ENCODE measurements at places on chromosomes 3 and 15.

DNA sequence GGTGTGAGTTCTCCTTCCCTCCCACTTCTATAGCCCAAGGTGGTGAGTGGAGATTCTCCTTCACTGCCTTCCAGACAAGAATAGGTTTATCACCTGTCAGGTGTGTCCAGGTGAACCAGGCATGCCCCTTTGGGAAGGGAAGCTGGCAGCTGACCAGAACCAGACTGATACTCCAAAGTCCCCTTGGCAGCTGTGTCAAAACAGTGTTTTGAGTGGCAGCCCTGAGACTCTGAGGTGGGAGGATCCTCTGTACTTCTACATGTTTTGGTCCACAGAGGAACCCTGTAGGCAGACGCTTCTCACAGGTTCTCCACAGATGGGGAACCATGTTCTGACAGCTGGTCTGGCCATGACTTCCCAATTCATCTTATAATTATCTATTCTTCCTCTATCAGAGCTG, 30.1 kb downstream of the ISL2 start:
- no peak for DNase-seq

DNA sequence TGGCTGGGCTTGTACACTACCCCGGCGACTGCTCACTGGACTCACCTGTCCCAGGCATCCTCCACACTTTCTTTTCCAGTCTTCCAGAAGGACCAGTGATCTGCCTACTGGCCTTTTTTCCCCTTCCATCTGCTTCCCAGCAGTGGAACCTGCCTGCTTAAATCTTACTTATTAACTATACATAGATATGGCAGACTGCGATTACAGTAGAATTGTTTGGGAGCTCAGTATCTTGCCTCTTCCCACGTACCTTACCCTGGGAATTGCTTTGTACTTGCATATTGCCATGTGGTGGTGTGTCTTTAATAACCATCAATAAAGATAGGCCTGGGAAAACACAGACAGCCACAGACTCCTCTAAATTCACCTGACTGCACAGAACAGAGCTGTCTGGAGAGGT, 11.8 kb upstream of the HES1 start:
- no peak for DNase-seq

- DNase-seq, result peak; percentile 71
Measured at GRCh38 chr3:48548729-48549705, 7.6 kb downstream of the PFKFB4 start.

GRCh38 chr3:23981136-23981535, 36.0 kb downstream of the NR1D2 start:
- DNase-seq, result no peak

DNA sequence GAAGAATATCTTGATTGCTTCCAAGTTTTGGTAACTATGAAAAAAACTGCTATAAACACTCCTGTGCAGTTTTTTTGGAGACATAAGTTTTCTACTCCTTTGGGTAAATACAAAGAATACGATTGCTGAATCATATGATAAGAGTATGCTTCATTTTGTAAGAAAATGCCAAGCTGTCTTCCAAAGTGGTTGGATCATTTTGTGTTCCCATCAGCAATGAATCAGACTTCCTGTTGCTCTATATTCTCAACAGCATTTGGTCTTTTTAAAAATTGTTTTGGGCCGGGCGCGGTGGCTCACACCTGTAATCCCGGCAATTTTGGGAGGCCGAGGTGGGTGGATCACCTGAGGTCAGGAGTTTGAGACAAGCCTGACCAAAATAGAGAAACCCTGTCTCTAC, 14.5 kb downstream of the BTD start:
- DNase-seq, result no peak

GRCh38 chr3:71022551-71023335, 560.8 kb downstream of the FOXP1 start:
- no peak for DNase-seq

DNA sequence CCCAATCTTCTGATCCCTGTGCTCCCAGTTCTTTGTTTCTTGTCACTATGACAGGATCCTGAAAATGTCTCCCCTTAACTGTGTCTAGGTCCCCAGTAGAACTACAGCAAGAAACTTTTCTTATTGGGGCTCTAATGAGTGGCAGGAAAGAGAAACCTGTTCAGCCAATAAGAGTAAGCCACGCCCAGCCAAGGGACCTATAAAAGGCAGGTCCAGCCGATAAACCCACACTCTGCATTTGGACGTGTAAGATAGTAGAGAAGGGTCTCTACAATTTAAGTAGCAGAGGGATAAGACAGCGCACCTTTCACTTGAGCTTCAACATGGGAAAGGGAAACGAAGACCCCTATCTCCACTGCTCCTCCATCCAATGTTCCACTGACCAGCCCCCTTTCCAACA, 149.9 kb downstream of the LMLN start:
- no peak for DNase-seq

GRCh38 chr15:73608475-73608874, 24.7 kb downstream of the NPTN start:
- no peak for DNase-seq

DNA sequence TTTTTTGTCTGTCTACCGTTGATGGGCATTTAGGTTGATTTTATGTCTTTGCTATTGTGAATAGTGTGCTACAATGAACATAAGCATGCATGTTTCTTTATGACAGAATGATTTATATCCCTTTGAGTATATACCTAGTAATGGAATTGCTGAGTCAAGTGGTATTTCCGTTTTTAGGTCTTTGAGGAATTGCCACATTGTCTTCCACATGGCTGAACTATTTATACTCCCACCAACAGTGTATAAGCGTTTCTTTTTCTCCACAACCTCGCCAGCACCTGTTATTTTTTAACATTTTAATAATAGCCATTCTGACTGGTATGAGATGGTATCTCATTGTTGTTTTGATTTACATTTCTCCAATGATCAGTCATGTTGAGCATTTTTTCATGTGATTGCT, 89.6 kb upstream of the GALNT15 start:
- no peak for DNase-seq

DNA sequence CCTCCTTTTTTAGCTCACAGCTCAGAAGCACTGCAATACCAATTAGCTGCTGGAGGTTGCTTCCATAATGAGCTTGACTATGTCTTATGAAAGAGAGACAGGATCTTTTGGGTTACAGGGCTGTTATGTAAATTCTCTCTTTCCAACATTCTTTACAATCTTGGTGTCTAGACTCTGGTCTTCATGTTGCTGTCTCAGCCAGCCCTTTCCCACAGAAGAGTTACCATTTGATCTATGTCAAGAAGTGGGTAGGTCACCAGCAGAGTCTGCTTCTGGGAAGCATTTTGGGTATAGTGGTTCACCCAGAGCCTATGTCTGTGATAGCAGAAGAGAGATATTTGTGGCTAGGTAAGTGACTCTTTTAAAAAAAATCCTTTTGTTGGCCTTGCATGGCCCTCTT, 234.5 kb downstream of the SATB1 start:
- no peak for DNase-seq

DNA sequence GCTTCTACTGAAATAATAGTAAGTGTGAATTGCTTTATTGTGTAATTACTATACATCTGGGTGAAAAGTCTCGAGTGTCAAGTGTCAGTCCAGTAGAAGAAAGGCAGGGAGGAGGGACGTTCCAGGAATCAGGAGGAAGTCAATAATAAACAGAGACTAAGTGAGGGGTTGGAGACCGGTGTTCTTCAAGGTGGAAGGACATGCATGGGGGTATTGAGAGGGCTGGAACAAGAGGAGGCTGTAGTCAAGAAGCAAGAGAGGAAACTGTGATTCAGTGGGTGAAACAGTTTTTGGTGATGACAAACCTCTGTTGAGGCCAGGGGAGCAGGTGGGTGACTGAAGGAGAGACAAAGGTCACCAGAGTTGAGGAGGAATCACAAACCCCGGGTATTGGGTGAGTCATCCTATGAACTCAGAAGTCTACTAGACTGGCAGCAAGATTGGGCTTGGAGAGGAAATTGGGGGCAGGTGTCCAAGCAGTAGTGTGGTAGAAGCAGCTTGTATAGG, 11.6 kb upstream of the SCAMP5 start:
- DNase-seq, result no peak

DNA sequence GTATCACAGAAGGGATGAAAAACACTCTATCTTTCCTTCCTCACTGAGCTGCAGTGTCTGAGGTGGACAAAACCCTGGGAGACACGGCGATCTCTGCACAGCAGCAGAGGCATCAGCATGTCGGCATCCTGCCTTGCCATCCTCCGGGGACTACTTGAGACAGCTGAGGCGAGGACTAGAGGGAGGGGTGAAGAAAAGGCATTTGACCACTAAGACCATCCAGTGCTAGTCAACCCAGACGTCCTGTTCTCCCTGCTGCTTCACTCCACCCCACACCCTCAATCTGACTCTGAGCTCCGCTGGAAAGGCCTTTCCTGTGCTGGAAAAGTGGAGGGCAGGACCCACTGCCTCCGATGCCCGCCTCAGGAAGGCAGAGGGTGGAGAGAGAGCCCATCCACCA, 67.3 kb downstream of the VGLL4 start:
- DNase-seq, result no peak

GRCh38 chr3:16289144-16289889, 24.3 kb downstream of the OXNAD1 start:
- DNase-seq, result no peak

DNA sequence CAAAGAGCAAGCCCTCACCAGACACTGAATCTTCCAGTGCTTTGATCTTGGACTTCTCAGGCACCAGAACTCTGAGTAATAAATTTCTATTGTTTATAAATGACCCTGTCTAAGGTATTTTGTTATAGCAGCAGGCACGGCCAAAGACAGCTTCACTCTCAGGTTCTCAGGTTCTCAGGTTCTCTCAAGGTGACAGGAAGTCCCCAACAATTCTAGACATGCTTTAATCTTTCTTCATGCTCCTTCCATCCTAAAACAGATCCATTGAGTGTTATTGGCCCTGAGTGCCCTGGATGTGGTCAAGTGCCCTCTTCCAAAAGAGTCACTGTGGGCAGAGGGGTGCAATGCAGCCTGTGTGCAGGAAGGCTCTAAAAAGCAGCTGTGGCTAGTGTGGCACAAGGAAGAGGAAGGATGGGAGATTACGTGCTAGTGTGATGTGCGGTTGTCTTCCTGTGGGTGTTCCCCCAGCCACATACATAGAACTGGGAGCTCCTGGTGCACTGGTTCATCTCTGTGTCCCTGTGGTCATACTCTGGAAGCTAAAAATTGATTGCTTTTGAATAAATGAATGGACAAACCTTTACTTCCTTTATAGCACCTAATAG, 11.0 kb upstream of the RAB7A start:
- DNase-seq, result peak; percentile 52

DNA sequence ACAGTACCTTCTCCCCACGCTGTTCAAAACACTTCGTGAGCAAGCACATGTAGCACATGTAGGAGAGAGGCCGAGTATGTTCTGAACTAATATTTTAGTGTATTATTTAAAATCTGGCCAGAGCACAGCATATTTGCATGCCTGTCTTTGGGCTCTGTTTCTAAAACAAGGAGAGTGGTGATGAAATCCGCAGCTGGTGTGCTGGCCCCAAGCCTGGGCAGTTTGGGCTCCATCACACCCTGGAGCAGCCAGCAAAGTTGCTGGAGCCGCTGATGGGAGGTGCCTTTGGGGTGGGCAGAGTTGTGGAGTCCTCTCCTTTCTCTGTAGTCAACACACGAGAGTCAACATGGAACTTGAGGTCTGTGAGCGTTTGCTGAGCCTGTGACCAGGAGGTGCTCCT, 116.6 kb downstream of the SLCO3A1 start:
- no peak for DNase-seq

- DNase-seq, result no peak
Measured at GRCh38 chr3:105826778-105827634, 41.8 kb downstream of the CBLB start.

DNA sequence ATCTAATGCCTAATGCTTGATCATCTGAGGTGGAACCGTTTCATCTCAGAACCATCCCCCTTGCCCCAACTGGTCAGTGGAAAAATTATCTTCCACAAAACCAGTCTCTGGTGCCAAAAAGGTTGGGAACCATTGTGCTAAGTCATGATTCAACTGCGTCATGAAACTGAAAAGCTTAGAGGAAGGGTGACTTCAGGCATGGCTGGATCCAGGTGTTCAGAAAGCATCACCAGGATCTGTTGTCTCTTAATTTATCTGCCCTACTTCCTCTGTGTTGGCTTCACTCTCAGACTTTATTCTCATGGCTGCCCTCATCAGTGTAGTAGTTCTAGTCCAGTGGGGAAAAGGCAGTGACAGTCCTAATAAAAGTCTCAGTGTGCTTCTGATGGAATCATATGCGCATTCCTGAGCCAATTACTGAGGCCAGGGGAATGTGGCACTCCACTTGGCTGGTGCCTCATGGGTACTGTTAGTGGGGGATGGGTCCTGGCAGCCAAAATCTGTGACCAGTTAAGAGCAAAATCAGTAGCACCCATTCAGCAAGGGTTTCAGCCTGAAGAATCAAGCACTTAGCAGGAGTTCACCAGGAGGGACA, 110.3 kb downstream of the WNT5A start:
- no peak for DNase-seq

DNA sequence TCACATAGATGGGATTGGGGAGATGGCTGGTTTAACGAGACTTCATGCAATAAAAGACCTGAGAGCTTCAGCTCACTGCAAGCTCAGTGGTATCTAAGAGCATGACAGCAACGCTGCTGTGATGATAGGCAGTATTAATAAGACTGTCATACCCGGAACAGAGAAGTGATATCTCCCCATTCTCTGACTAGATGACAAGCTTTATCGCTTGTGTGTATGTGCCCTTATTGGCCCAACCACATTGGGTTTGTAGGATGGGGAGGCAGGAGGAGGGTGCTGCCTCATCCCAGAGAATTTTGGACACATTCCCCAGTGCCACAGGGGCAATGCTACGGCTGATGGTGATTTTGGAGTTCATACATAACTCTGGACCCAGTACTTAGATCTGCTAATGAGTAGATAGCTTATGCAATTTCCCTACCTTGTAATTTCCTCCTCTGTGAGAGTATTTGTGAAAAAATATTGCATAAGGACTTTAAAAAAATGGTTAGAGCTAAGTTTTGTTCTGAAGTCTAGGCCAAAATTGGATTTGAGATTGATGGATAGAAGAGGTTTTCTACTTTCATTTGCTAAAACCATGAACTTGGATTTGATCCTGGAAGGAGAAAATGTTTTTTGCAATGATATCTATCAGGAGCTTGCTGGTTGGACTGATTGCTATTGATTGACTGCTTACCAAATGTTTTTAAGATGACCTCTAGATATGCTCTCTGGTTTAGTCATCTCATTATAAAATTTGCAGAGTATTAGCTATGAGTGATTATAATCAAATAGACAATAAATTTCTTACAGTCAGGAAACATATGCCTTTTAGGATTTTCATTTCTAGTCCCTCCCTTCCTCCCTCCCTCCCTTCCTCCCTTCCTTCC, 14.0 kb upstream of the TMEM212 start:
- DNase-seq, result no peak

Data from central memory CD4-positive, alpha-beta T cell (primary cell).